ENCODE measurements at places on chromosomes 5 and 9.

DNA sequence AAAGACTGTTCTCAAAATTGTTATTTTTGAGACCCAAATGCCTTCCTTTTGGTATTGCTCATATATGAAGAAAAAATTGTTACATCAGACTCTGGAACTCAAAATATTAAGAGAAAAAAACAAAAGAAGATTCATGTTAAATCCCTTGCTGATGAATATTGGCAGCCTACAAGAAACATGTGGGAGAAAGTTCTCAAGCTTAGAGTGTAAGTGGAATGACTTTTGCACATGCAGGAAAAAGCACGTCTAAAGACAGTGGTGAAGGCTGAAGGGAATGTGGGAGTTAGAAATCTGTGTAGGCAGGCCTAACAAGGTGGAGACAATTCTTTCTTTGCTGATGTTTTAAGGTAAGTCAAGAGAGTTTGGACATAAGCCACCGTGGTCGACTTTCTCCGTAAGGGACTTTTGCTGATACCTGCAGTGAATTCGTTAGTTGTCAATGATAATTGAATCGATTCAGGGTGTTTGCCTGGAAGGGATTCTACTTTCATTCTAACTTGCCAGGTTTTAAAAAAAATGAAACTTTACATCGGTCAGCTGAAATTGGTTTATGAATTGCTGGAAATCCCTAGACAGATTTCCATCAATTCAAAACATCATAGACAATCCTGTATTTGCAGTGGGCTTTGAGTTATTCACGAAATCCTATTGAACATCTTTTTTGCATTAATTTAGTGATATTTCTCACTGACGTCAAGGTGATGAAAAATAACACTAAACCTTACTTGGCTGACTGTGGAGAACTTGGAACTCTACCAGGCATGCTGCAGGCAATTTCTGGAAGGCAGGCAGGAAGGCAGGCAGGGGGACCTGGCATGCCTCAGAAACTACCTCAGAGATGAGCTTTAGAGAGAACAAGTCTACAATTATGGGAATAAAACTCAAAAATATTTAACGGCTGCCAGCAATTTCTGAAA is 359.1 kb upstream of the ADAMTSL1 start:
- no peak for DNase-seq

DNA sequence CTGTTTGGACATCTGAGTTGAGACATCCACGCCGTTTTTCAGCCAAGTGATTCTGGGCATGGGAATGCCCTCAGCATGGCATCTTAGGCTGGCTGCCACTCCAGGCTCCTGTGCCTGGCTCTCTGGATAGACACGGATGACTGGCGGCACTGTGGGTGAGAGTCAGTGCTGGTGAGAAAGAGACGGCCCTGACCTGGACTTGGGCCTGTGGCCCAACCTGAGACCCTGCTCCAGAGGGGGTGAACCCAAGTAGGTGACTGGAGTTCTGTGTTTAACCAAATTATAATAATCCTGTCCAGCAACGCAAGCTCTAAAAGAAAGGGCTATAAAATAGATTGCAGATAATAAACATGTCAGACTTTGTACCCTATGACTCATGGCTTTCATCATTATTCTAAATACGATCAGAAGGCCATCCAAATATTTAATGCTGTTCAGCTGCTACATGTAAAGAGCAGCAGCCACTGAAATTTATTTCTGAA is 173.9 kb downstream of the HSPA4 start:
- no peak for DNase-seq

GRCh38 chr5:151033217-151033934 is 13.0 kb downstream of the GPX3 start:
- no peak for DNase-seq

GRCh38 chr5:10265245-10266109 is 15.4 kb downstream of the CCT5 start:
- DNase-seq: no peak

DNA sequence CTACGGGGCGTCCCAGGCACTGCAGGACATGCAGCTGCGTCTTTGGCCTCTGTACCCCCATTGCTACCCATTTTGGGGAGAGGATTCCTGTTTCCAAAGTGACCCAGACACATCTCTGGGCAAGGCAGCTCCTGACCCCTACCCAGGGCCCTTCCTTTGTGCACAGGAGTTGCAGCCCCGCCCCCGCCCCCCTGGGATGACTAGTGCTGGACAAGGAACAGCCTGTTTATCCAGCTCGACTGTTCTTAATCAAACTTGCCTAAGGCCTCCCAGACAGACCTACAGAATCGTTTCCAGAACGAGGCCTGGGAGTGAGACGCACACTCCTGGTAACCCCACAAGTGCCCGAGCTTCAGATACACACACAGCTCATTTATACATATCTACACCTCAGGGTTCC is 13.2 kb downstream of the DIPK1B start:
- no peak for DNase-seq

DNA sequence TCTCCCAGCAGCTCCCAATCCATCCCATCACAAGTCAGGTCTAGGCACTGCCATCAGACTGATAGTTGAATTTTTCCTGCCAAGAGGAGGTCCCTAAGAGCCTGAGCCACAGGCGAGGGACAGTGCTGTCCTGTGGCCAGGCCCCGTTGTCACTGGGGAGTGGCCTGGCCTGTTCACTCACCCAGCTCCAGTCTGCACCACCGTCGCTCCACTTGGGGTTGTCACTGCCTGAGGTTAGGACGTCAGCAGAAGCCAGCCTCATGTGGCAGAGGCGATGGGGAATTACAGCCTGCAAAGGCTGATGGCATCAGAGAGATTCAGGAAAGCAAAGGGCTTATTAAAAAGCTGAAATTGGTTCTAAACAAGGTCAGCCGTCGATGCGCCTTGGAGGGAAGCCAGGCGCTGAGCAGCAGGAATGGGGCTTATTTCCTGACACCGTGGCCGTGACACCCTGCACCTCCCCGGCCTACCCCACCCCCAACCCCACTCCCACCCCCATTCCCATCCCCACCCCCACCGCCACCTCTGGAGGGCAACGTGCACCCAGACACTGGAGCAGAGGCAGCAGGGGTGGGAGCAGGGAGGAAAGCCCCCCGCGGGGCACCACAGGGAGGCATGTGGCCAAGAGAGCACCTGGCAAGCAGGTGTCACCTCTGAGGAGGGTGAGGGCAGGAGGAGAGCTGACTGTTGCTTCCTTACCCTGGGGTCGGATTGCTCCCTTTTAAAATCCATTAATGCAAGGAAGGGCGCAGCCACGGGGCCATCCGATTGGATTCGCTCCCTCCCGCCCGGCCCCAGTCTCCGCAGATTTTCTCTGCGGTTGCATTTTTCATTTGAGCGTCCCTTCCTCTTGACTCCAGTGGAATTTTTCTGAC is 3.1 kb upstream of the DBH start:
- DNase-seq: no peak

DNA sequence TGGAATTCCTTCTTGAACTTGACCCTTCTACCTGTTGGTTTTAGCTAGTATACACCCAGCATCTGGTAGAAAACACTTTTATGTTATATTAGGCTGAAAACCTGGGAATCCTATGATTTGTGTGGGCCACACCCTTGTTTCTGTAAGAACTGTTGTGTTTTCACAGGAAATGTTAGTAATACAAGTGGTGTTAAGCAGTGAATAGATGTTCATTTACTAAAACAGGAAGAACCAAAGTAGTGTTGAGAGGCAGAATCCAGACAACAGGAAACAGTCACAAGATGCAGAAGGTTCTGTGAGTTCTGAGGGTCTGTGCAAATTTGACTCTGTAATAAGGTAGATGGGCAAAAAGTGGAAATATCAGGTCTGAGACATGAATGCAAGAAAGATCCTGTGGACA is 73.0 kb upstream of the RAI14 start:
- no peak for DNase-seq

GRCh38 chr5:132419502-132420468 is 50.3 kb downstream of the SLC22A5 start:
- peak; percentile 79 for DNase-seq

- no peak for DNase-seq
Observed at GRCh38 chr9:131636593-131636992, 91.3 kb downstream of the PRRT1B start.

DNA sequence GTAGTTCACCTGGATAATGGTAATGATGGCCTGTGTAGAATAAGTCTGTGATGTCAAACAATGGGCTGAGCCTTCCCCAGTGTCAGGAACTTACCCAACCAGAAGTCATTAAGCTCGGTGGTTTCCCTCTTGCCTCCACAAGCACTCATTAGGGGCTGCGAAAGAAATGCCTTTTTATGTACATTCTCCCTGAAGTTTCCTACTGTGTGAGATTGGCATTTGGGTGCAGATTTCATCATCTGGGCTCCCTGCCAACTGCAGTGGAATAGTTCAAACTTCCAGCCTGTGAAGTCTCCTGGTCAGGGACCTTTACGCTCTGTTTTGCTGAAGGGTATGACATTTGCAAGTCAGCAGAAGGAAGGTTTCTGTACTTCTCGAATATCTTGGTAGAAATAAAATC is 41.6 kb upstream of the TMEM215 start:
- peak; percentile 20 for DNase-seq

DNA sequence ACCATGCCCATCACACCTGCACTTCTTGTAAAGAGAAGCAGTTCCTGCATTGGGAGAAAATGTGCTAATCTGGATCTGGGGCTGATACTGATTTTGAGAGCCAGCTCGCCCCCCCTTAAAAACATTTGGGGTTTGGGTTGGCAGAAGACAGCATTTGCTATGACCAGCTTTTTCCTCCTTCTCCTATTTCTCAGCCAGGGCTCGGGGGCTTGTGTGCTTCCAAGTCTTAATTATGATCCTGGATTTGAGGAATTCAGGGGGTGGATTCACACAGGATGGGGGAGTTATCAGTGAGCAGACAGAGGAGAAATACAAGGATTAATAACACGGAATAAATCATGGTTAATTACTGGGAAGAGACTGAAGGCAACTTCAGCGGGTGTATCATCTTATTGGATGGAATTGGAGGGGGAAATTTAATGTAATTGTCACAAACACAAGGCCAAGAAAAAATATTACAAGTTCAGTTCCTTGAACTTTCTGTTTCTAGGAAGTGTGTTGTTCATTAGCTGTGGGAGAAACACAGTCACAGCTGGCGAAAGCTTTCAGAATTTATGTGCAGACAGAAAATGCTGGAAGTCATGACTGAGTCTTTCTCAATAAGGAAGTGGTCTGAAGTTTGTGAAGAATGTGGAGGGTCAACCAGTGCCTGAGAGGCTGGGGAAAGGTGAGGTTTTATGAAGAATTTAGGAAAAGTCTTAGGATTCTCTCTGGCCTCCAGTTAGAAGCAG is 15.3 kb downstream of the C9orf152 start:
- DNase-seq: peak; percentile 43

GRCh38 chr9:127828262-127829031 is 25.8 kb downstream of the FPGS start:
- DNase-seq: no peak

DNA sequence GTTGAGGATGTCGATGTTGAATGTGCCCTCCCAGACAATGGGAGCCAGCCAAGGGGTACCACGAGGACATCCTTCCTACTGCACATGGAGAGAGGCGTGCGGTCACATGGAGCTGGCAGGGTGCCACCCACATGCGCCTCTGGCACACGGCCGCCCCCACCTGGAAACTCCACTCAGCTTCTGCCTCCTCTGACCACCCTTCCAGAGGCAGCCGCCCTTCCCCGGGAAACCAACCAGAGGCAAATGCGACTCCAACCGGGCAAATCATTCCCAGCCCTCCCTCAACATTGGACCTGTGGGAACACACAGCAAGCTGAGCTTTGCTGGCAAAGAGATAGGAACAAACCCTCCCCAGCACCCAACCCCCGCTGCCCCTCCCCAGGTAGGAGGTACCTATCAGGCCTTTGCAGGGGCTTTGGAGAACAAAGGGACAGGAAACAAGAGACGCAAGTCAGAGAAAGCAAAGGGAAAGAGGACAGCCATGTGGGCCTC is 17.5 kb downstream of the ABO start:
- DNase-seq: no peak

GRCh38 chr9:16884952-16885513 is 14.6 kb upstream of the BNC2 start:
- DNase-seq: peak; percentile 73

DNA sequence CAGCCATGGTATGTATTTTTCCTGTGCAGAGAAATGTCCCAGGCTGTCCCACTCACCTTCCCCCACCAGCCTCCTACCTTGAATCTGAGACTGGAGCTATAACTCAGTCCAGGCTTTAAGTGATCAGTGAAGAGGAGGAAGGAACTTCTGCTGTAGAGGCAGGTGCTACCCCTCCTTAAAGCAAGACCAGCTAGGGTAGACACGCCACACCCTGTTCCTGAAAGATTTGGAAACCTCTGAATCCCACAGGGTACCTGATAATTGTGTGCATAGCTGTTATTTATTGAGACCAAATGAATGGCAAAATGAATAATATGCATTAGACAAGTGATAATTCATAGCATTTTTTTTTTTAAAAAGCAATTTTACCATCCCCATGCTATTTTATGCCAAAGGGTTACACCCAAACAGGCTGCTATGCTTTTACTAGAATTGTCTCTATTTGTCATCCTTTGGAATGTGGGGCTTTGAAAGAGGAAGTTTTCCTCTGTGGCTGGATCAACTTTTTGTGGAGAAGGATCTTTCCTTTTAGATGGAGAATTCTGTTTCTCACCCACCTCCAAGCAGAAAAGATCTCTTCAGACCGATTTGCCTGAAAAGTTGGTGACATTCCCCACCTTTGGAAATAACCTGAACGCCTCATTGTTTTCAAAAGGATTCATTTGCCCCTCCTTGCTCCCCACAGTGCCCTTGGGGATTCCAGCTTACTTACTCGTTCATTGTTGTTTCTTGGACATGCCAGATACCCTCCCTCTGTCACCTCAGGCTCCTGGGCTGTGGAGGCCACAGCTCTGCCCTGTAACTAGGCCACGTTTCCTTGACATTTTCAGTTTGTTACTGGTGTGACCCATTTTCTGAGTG is 248.7 kb downstream of the NR3C1 start:
- DNase-seq: no peak

GRCh38 chr5:120886351-120886860 is 422.3 kb downstream of the PRR16 start:
- no peak for DNase-seq

DNA sequence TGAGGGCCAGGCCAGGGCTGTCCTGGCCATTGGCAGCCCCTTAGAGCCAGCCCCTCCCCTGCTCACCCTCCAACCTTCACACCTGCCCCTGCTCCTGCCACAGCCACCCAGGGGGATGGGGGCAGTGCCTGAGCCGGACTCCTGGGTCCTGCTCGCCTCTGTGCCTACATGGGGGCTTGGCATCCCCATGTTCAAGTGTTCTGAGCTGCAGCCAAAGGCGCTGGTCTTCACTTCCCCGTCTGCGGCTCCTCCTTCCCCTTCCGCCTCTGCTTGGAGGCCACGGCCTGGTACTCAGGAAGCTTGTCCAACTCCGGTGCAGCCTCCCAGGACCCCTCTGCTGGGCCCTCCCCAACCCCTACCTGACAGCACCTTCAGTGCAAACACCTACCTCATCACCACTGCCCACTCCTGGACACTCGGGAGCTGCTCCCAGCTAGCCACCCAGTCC is 2.3 kb upstream of the DNLZ start:
- no peak for DNase-seq

- no peak for DNase-seq
Observed at GRCh38 chr9:34959461-34959860, 1.4 kb downstream of the PHF24 start.

GRCh38 chr5:143592648-143593047 is 189.2 kb upstream of the NR3C1 start:
- DNase-seq: peak; percentile 63

Measured in H4 (cell line).